CD8-positive, alpha-beta T cell (primary cell): ENCODE measurements at places on chromosomes 16 and 17. TPM values are rescaled to one million over a fixed set of nuclear protein-coding genes. Genes with fewer than 3 reads are reported as not detected.
A peak's percentile ranks its signal among the peaks of the same experiment; 100 is the strongest.

Gene NME4
- 22.2 TPM for total RNA-seq

Gene IL34
- total RNA-seq = 0.86 TPM

Gene KRTAP4-4
- not detected for total RNA-seq

Gene RAMP2
- total RNA-seq = not detected

Gene CLDN9
- not detected for total RNA-seq

Gene ATXN7L3
- total RNA-seq = 85.5 TPM

Gene PRR15L
- total RNA-seq = not detected

DNA sequence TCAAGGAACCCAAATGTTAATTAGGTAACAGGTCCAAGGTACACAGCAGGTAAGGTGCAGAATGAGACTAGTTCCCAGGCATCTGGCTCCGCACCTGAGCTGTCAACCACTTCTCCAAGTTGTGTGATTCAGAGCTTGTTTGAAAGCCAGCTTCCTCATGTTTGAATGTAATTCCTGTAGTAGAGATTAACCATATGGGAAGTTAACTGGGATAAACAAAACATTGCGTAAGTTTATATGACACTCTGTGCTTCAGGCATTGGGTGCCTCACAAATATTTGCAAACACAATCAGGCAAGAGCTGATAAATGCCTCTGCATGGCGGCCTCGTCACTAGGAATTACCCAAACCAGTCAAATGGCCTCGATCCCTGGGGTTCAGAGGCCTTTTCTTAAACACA, 27.9 kb upstream of the CPHXL start:
- no peak for DNase-seq

- DNase-seq = no peak
These were observed 46.6 kb downstream of the STH start for GRCh38 chr17:46045639-46046038.

DNA sequence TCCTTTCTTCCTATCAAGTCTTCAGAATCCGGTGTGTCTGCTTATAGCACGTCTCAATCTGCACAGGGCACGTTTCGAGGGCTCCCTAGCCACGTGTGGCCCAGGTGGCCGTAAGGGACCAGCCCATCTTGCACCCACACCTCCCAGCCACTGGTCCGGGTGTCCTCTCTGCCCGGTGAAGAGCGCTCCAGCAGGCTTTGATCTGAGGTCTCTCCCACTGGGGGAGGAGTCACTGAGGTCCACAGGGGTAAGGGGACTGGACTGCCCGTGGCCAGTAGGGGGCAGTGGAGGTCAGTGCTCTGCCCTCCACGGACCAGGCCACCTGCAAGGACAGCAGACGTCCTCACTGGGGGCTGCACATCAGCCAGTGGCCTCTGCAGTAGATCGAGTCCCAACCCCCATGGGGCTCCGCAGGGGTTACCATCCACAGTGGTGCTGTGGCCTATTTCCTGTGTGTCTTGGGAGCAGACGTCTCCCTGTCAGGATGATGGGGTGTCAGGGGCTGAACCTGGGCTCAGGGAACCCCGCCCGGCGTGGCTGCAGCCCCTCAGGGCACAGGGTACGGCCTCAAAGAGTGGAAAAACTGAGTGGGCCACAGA, 204.1 kb upstream of the CIBAR2 start:
- peak; percentile 56 for DNase-seq

DNA sequence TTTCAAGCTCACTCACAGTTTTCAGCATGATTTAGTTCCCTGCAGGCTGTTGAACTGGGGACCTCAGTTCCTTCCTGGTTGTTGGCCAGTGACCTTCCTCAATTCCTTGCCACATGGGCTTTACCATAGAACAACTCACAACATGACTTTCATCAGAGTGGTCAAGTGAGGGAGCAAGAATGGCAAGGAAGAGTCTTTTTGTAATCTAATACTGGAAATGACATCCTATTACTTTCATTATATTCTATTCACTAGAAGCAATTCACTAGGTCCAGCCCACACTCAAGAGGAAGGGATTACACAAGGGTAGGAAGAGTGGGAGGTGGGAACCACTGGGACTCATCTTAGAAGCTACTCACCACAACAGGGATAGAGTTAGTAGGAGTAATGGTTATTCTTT, 57.6 kb downstream of the SYT17 start:
- DNase-seq = no peak

DNA sequence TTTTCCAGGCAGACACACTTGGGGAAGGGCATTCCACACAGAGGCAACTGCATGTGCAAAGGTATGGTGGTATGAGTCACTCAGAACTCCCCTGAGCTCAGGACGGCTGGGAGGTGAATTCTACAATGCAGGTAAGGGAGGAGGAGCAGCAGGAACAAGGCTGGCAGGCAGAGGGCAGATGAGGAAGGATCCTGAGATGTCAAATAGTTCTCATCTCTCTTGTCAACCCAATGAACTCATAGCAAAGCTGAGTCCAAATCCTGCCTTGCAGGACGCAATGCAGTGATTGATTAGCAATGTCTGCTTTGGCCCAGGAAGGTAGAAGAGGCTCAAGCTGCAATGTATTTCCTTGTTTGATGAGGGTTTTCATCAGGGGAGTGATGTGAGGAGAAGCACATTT, 243.5 kb downstream of the XYLT1 start:
- DNase-seq = no peak

DNA sequence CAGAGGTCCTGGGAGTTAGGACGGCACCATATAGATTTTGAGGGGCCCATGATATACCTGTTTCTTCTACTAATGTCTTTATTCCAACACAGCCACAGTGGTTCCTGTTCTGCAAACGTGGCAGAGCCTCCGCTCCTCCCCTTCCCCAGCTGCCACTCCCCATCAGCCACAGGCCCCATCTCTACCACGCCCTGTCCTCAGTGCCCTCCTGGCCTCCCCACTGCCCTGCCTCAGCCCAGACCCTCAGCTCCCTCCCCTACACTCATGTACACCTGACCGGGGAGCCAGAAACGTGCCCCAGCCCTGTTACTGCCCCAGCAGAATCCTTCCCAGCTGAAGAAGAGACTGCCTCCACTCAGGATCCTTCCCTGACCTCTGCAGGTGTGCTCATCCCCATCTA, 11.9 kb upstream of the RBFOX3 start:
- DNase-seq = no peak

GRCh38 chr17:10385871-10386270, 13.1 kb upstream of the MYH13 start:
- no peak for DNase-seq

DNA sequence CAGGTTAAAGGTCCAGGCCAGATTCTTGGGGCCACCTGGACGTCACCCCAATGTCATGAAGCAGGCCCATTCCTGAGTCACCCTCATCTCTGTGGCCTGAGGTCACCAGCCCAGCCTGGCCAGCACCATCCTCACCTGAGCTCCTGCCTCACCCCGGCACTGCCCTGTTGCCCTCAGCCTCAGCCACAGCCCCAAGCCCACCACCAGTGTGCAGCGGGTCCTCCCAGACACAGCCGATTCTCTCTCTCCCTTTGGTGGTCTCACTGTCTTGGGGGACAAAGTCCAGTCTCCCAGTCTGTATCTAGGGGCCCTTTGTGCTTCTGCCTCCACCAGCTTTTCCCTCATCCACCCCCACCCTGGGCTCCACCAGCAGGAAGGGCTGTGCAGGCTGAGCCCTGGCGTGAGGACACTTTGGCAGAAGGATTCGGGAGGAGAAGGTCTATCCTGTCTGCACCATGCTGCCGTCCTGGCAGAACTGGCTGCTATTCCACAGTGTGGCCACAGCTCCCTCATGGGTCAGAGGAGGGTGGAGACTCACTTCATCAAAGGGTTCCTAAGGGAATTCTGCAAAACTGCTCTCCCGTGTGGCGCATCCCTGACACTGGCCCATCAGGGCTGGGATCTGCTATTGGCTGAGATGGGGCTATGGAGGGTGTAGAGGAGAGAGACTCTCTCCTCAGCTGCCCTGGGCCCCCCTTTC, 64.3 kb downstream of the PRMT7 start:
- no peak for DNase-seq

- no peak for DNase-seq
These were observed 148.8 kb downstream of the FOXL1 start for GRCh38 chr16:86727131-86727530.

DNA sequence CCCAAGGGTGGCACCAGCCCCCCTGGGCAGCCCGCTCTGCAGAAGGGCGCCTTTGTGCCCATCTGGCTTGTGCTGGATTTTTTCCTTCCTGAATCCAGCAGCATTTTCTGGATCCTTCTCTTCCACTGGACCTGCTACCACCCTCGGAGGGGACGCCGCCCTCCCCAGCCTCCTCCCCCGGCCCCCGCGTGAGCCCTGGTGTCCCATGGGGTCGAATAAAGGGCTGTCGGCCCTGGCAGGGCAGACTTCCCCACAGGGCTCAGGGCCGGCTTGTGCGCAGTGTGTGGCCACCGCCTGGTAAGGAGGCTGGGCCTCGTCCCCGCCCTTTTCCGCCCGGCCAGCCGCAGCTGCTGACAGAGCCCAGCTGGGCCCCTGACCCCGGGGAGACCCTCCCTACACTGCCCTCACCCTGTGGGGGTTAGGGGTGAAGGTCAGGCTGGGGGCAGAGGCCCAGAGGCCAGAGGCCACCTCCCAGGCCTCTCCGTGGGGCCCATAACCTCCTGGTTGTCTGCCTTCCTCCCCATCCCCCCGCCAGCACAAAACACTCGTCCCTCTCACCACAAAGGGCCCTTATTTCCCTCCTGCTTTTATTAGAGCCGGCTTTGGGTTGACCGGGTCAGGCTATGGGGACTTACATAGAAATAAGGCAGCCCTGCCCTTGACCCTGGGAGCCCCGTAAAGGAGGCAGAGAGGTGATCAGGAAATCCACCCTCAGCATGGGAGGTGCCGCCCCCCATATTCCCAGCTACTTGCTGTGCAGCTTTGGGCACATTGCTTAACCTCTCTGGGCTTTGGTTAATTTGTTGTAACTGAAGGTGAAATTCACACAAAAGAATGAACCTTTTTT, 179.3 kb upstream of the CIBAR2 start:
- no peak for DNase-seq

DNA sequence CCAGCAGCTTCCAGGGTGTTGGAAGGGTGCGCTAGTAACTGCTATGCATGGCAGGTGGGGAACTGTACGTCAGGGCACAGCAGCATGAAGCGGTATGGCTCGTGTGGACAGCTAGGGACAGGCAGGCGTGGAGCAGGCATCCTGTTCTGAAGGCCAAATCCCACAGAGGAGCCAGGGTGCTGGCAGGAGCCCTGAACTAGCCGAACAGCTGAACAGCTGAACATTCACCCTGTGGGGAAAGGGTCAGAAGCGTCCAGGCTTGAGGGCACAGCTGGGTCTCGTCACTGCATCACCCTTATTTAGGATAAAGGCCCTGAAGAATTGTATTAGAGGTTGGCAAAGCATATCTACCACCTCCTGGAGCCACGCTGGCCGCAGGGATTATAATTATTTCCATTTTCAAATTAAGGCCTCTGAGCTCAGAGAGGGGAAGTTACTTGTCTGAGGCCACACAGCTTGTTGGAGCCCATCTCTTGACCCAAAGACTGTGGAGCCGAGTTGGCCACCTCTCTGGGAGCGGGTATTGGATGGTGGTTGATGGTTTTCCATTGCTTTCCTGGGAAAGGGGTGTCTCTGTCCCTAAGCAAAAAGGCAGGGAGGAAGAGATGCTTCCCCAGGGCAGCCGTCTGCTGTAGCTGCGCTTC, 3.3 kb upstream of the STH start:
- no peak for DNase-seq

DNA sequence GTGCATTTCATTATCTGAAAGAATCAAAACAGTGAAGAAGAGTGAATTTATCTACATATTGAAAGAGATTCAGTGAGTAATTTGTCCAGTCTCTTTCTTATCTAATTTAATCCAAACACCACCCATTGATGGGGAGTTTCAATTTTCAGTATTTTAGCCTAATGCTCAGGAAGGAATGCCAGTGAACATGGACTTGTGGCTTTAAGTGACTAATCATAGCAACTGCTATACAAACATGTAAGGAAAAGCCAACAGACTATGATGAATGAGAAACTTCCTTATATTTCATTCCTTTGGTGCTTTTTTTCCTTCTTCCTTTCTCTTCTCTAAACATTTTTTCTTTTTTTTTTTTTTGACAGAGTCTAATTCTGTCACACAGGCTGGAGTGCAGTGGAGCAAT, 885.8 kb downstream of the KCNJ2 start:
- no peak for DNase-seq

DNA sequence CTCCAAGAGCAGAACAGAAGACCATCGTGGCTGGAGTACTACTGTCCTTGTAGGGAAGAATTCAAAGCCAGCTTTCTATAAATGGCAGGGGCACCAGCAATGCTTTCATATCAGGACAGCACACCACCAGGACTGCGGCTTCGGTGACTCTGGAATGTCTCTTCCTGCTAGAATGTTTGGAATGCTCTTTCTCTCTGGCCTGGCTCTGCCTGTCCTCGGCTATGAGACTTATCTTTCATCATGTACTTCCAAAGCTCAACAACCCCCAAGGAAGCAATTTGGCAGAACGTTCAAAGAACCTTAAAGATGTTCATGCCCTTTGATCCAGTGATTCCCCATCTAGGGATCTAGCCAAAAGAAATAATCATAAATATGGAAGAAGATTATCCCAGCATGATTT, 52.7 kb upstream of the NOG start:
- no peak for DNase-seq

DNA sequence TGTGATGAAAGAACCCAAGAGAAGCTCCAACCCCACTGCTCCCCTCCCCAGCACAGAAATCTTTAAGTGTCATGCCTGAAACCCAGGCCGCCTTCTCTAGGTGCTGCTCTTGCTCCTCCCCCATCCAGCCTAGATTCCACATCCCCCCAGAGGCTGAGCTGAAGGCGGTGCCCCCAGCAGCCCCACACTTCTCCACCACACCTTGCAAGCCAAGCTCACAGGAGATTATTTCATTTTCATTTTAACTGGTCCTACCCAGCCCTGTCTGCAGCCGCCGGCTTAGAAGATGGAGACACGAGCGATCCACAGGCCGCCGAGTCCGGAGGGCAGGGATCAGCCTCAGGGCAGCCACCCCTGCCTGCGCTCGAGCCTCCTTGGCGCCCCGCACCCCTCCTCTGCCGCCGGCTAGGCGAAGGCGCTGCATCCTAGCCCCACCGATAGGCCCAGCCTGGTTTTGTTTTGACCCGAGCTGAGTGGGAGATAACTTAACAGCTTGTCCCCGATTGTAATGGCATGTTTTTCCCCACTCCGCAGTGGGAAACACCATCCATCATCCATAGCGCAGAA, 125.3 kb downstream of the RBFOX3 start:
- DNase-seq = no peak
